GM23338 (cell line): ENCODE measurements at places on chromosomes 12 and 14.

GRCh38 chr12:14957551-14958168 lies 3.7 kb downstream of the ARHGDIB start:
- DNase-seq = no peak

DNA sequence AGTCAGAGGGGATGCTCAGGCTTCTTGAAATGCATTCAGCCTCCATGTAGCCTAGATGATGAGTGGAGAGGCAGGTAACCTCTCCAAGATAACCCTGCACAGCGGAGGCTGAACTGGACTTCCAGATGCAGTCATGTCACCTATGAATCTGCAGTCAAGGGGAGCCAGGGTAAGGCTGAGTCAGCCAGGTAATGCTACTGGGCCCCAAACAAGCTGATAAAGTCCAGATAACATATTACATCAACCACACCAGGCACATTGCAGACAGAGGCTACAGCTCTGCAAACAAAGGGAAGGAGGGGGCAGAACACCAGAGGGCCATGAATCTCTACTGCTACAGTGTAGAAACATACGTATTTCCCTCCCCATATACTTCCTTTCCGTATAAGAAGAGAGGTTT lies 14.0 kb downstream of the RNASE9 start:
- DNase-seq = no peak

- no peak for DNase-seq
These were observed 56.4 kb downstream of the UBR7 start for GRCh38 chr14:93263416-93263815.

- DNase-seq = no peak
These were observed 77.8 kb downstream of the PDE6H start for GRCh38 chr12:15050659-15051058.

GRCh38 chr12:80756875-80757274 lies 40.2 kb downstream of the MYF5 start:
- no peak for DNase-seq

DNA sequence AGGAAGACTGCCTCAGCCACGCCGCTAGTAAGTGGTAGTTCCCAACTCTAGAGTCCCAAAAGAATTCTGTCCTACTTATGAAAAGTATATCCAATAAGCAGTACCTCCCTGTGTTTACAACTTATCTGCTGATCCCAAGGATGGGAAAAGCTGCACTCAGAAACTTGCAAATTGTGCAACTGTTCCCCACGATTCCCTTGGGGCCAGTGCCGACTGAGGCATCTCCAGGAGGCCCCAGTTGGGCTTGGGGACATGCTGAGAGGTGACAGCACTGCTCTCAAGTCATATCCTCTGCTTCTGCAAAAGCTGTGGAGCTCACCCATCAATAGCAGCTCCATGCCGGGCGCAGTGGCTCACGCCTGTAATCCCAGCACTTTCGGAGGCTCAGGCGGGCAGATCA lies 23.7 kb downstream of the SPRING1 start:
- DNase-seq = no peak

- peak; percentile 62 for DNase-seq
These were observed 2.9 kb upstream of the CACNA1C start for GRCh38 chr12:2049604-2050540.

DNA sequence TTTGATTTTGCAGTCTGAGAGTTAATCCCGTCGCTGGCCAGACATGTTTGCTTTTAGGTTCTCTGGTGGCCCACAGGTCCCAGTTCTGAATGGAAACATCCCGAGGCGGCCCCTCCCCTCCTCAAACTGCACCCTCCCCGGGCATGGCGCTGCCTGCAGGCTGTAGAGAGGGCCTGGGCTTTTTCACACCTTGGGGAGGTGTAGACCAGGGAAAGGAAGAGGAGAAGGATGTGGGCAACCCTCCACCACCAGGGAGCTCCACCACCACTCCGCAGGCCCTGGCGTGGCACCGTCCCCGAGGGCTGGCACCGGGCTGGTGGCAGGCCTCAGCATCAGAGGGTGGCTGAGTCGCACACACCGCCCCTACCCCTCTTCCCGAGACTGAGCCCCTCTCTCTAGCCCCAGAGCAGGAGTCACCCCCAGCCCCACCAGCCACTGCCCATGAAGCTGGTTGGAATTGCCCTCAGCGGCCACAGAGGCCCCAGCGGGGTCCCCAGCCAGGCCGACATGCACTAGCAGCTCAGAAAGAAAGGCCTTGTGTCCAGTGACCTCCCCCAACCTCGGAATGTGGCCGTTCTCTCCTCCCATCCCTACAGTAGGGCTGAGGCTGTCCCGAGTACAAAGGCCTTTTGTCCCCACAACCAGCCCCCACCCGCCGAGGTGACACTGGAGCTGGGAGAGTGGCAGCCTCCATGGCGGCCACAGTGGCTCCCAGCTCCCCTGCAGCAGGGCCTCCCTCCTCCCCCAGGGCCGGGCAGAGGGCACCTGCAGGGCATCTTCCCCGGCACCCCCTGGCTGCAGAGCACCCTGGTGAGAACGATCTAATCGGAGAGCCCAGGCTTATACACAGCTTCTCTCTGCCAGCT lies 23.5 kb upstream of the INF2 start:
- DNase-seq = peak; percentile 54

DNA sequence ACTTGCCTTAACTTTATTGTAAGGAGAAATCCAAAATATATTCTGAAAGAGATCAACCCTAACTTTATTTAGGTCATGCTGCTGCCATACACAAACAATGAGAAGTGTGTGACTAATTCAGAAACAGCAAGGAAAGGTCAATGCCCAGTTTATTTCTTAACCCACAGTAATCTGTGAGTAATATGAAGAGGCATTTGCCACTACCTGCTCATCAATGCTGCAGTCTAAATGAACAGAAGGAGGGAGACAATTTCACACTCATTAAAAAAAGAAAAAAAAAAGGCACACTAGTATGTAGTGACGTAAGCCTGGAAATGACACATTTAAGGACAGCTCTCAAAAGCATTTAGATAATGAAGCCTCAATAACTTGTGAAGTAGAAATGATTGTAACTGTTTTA lies 90.5 kb upstream of the FOXN3 start:
- no peak for DNase-seq

DNA sequence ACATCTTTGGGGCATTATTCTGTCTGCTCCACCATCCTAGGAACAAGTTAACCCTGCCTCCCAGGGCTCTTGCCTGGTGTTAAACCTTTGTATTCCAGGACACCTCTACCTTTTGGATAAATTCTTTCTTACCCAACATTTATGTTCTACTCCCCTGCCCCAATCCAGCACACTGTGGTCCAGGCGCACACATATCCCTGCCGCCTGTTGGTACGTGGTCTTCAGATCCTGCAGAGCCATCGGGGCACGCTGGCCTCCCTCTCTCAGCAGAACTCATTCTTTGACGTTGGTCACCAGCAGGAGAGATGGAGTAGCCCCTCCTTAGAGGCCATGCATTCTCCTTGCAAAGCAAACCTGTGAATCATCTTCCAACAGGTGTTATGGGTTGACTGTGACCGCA lies 5.1 kb upstream of the TMEM179 start:
- no peak for DNase-seq

GRCh38 chr12:70854138-70854537 lies 66.4 kb downstream of the PTPRR start:
- no peak for DNase-seq

DNA sequence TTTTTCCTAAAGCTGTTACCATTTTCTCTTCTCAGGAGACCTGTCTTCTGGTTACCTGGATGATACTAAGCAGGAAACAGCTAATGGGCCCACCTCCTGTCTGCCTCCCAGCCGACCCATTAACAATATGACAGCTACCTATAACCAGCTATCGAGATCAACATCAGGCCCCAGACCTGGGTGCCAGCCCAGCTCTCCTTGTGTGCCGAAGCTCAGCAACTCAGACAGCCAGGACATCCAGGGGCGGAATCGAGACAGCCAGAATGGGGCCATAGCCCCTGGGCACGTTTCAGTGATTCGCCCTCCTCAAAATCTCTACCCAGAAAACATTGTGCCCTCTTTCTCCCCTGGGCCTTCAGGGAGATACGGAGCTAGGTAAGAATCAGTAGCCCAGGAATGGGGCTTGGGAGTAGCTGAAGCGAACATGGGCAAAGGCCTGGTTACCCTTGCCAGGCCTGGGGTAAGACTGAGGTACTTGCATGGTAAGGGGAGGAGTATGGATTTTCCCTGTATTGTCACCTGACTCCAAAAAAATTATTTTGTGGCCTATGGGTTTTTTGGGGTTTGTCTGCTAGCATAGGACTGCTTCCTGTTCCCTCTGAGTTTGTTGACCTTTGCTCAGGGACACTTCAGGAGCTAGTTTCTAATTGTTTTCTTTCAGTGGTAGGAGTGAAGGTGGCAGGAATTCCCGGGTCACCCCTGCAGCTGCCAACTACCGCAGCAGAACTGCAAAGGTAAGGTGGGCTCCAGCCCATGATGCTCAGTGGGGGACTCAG lies 26.6 kb downstream of the TRAFD1 start:
- DNase-seq = no peak

DNA sequence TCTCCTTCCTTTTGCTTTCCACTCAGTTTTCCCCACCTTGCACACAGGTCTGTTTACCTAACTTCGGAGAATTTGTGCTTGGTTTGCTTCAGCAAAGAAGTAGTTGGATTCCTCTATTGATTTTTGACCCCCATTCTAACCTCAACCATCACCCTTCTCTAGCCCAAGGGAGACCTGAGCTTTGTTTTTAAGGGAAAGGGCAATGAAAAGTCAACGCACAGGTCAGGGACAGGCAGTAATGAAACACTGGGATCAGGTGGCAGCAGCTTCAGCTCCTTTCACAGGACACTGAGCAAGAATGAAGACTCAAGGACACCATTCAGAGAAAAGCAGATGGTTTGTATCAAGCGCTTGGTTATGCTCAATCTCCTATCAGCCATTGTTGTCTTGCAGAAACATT lies 46.9 kb upstream of the KRR1 start:
- DNase-seq = no peak

- DNase-seq = no peak
These were observed 64.2 kb downstream of the LLPH start for GRCh38 chr12:66066137-66066928.

- no peak for DNase-seq
These were observed 265.5 kb upstream of the GRIP1 start for GRCh38 chr12:66944365-66944764.

DNA sequence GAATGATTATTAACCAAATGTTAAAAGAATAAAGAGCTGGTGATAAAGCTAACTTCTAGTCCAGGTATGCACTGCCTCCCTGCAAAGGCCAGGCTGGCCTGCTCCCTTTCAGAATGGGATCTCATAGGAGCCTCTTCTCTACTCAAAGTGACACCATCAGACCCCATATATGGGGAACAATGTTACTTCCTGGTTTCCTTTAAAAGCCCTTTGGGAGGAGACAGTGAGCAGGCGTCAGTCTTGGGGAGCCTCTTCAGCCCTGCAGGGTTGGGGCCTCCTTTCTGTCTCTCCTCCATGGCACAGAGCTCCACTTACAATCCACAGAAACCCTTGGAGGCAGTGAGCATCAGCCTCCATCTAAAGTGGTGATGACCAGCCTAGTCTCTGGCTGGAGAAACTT lies 17.3 kb upstream of the GPRC5A start:
- no peak for DNase-seq

GRCh38 chr14:97695456-97695981 lies 898.3 kb downstream of the VRK1 start:
- no peak for DNase-seq

DNA sequence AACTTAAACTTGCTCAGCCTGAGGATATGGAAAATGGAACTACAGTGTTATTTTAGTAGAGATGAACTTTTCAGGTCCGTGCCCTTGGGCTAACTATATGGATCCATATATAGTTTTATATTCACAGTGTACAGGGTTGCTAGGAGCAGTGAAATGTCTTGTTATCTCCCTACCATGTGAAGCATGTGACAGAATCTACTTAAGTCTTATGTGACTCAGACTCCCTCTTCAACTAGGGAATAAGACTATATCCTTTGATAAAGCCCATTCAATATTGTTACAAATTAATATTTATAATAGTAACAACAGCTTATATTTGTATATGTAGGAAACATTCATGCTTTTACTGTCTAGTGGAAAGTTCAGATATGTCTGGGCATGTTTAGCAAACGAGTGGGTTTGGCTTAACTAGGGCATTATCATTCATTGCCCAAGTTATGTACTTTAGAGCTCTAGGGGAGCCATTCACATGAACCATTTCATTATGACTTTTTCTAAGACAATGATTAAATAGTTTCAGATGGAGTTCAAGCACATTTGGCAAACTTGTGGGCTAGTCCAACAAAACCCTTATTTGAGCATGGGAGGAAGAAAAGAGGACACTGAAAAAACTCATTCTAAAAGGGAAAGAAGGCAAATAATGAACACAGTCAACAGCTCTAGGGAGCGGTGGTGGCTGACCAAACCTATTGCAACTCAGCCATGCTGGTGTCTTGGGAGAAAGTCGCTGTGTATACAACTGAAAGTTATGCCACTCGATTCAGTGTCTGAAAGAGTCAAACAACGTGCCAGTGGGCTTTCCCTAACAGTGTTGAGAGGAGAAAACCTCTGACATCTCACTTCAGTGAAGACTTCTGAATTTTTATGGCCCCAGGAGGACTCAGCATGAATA lies 305.9 kb upstream of the G2E3 start:
- DNase-seq = no peak

DNA sequence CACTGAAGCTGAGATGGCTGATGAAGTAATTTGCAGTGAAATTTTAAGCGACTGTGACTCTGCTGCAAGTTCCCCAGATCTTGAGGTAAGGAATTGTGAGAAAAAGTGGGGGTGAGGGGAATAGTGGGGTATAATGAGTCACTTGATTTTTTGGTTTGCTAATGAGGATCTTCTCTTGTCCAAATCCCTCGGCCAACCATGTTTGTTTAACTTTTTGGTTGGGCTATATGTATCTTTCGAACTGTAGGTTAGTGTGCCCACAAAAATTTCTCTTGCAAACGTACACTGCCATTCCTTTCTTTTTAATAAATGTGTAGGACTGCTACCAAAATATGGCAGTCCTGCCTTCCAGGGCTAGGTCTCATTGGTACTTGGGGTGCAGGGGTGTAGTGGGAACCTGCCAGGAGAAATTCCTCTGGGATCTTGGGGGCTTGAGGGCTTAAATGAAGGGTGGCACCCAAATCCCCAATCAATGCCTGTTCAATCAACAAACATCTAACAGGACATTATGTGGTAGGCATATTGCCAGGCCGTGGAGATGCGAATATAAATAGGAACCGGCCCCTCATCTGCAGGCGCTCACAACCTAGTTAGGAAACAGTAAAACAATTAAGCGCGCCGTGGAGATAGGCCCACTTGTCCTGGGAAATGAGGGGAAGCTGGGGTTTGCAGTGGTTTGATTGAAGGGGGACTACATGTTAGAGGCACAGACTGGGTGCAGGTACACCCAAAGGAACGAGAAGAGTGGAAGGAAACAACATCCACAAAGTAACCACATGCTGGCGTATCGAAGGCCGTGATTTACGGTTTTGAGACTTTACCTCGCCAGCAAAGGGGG lies 1.3 kb upstream of the PABPN1 start:
- no peak for DNase-seq

GRCh38 chr14:66228267-66228970 lies 257.8 kb upstream of the CCDC196 start:
- DNase-seq = no peak

- DNase-seq = peak; percentile 64
These were observed 640 bp downstream of the ARMH4 start for GRCh38 chr14:58151133-58152013.

GRCh38 chr14:92748259-92749016 lies at the start of gene LGMN:
TSS of gene LGMN (minus strand) at chr14:92748627. CDS start at chr14:92732786, 15,841 bp downstream.
- DNase-seq = peak; percentile 98

- DNase-seq = no peak
These were observed 3.4 kb downstream of the CIROP start for GRCh38 chr14:23101213-23101970.

- no peak for DNase-seq
These were observed 61.7 kb downstream of the KIF26A start for GRCh38 chr14:104200106-104200505.
